ENCODE measurements at places on chromosomes 13 and 19. TPM values are rescaled to one million over a fixed set of nuclear protein-coding genes. Genes with fewer than 3 reads are reported as not detected.

- no peak overlapping the region for H3K4me3 ChIP-seq
- DNase-seq = no peak
- H3K27ac ChIP-seq = no peak overlapping the region
- H3K4me1 ChIP-seq = no peaks in the 10 kb centered on the region
Observed at GRCh38 chr19:710767-711166, 2.0 kb downstream of the PALM start.

- no peaks in the 10 kb centered on the region for H3K27me3 ChIP-seq
- H3K27ac ChIP-seq = no peak overlapping the region
- no peak overlapping the region for H3K4me3 ChIP-seq
Observed at GRCh38 chr13:65914716-65915115, 1315.4 kb downstream of the PCDH9 start.

DNA sequence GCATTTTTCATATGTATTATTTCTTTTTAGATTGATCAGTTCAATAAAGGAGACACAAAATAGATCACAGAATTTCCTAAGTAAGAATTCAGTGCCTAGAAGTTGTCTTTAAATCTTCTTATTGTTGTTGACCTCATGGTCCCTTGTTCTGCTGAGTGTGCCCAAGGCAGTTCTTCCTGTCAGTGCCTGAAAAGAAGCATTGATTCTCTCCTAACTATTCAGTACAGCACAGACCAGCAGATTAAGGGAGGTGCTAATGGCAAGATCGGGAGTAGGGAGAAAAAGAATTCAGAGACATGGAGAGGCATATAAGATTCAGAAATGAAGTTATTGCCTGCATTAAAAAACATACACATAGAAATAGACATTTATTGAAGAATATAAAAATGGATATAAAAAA is 180.5 kb upstream of the PCDH9 start:
- no peak overlapping the region for H3K27ac ChIP-seq
- H3K36me3 ChIP-seq = no peaks in the 10 kb centered on the region
- H3K4me3 ChIP-seq = no peak overlapping the region
- no peak for DNase-seq
- H3K4me1 ChIP-seq = no peaks in the 10 kb centered on the region
- H3K27me3 ChIP-seq = no peaks in the 10 kb centered on the region

GRCh38 chr19:45994456-45994997 is 740 bp upstream of the CCDC61 start:
- peak overlapping the region; percentile 6 for H3K27ac ChIP-seq
- peaks cover 13% of the 10 kb centered on the region for H3K4me1 ChIP-seq
- peak overlapping the region; percentile 89 for H3K4me3 ChIP-seq
- H3K27me3 ChIP-seq = no peaks in the 10 kb centered on the region
- DNase-seq = no peak

GRCh38 chr13:71772361-71772760 is 94.6 kb downstream of the DACH1 start:
- no peaks in the 10 kb centered on the region for H3K4me1 ChIP-seq
- DNase-seq = no peak
- no peak overlapping the region for H3K27ac ChIP-seq
- no peaks in the 10 kb centered on the region for H3K27me3 ChIP-seq

DNA sequence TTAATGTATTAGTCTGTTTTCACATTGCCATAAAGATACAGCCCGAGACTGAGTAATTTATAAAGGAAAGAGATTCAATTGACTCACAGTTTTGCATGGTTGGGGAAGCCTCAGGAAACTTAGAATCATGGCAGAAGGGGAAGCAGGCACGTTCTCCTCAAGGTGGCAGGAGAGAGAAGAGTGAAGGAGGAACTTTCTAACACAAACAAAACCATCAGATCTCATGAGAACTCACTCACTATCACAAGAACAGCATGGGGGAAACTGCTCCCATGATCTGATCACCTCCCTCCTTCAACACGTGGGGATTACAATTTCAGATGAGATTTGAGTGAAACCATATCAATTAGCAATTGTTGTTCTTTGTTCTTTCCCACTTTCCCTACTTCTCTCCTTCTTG is 689.0 kb upstream of the SLITRK1 start:
- H3K36me3 ChIP-seq = no peaks in the 10 kb centered on the region
- H3K4me3 ChIP-seq = no peak overlapping the region
- no peak overlapping the region for H3K27ac ChIP-seq
- DNase-seq = no peak
- H3K27me3 ChIP-seq = no peaks in the 10 kb centered on the region

- H3K27me3 ChIP-seq = no peaks in the 10 kb centered on the region
- H3K27ac ChIP-seq = no peak overlapping the region
- no peak overlapping the region for H3K4me3 ChIP-seq
- no peak for DNase-seq
- no peaks in the 10 kb centered on the region for H3K4me1 ChIP-seq
Observed at GRCh38 chr13:72384186-72384823, 343.1 kb downstream of the MZT1 start.

DNA sequence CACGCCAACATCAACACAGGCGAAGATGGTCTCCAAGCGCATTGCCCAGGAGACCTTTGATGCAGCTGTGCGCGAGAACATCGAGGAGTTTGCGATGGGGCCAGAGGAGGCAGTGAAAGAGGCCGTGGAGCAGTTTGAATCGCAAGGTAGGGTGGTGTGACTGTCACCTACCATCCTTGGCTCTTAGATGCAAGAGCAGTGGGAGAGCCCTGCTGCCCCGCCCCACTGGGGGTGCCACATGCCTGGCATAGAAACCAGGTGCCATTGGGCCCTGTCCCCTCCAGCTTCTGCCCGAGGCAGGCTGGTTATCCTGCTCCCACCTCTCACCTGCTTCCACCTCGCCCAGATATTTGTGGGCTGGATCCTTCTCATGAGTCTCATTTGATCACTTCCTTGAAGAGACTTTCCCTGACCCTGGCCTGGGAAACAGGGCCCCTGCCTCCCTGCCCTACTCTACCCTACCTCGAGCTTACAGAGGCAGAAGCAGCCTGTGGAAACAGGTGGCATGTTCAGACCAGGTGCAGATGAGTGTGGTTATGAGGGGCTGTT is 9.4 kb downstream of the ARMC6 start:
- DNase-seq = no peak
- H3K4me3 ChIP-seq = no peak overlapping the region
- peaks cover 7% of the 10 kb centered on the region for H3K36me3 ChIP-seq
- H3K4me1 ChIP-seq = peaks cover 17% of the 10 kb centered on the region
- H3K27me3 ChIP-seq = no peaks in the 10 kb centered on the region
- H3K27ac ChIP-seq = no peak overlapping the region

GRCh38 chr19:23394511-23394910 is 760 bp downstream of the ZNF91 start:
- H3K4me3 ChIP-seq = peak overlapping the region; percentile 92
- DNase-seq = peak; percentile 50
- peak overlapping the region; percentile 94 for H3K27ac ChIP-seq

GRCh38 chr19:29923653-29924052 is 18.4 kb upstream of the URI1 start:
- no peak overlapping the region for H3K27ac ChIP-seq
- no peak for DNase-seq
- H3K4me1 ChIP-seq = no peaks in the 10 kb centered on the region

DNA sequence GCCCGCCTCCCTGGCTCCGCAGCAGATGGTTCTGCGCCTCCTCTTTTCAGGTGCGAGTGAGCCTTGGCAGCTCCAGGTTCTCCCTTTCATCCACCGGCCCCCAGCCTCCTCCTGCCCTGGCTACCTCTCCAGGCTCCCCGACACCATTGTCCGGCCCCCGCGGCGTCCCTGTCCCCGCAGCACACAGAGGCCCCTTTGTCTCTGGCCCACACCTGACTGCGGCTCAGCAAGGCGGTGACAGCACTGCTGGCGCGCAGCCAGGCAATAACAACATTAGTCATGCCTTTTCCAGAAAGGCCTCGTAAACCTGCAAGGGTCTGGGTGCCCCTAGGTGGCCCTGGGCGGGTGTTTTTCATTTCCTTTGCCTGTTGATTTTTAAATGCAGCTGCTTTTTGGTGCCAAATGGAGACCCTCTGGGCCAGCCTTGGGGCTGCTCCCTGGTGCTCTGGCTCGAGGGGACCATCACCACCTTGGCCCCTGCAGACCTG is 73.2 kb upstream of the MEDAG start:
- H3K27me3 ChIP-seq = no peaks in the 10 kb centered on the region
- no peak for DNase-seq
- H3K36me3 ChIP-seq = no peaks in the 10 kb centered on the region
- no peak overlapping the region for H3K4me3 ChIP-seq
- no peak overlapping the region for H3K27ac ChIP-seq
- no peaks in the 10 kb centered on the region for H3K4me1 ChIP-seq

DNA sequence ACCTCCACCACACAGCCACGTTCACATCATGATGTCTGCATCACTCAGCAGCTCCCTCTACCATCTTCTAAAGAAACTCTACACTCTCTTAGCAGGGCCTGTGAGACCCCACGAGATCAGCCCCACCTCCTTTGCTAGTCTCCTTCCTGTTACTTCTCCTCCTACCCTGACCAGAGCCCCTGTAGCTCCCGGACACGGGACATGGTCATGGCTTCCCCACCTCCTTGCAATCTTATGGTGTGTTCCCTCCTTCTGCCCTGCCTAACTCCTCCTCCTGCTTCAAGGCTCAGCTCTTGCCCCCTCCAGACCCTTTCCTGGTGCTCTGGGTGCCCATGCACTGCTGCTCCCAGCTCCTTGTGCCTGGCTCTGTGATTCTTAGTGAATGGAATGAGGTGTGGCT is 8.1 kb upstream of the MRPS31 start:
- no peaks in the 10 kb centered on the region for H3K27me3 ChIP-seq
- no peak for DNase-seq
- H3K36me3 ChIP-seq = no peaks in the 10 kb centered on the region
- peaks cover 23% of the 10 kb centered on the region for H3K4me1 ChIP-seq
- no peak overlapping the region for H3K4me3 ChIP-seq
- H3K27ac ChIP-seq = no peak overlapping the region

GRCh38 chr13:54636231-54636630 is 1607.6 kb downstream of the OLFM4 start:
- no peak overlapping the region for H3K27ac ChIP-seq
- H3K4me3 ChIP-seq = no peak overlapping the region

GRCh38 chr19:35556025-35556590 is 7.3 kb downstream of the ATP4A start:
- no peaks in the 10 kb centered on the region for H3K36me3 ChIP-seq
- H3K27ac ChIP-seq = no peak overlapping the region
- H3K27me3 ChIP-seq = peaks cover 11% of the 10 kb centered on the region
- no peak overlapping the region for H3K4me3 ChIP-seq
- no peak for DNase-seq

- H3K4me1 ChIP-seq = no peaks in the 10 kb centered on the region
- H3K36me3 ChIP-seq = no peaks in the 10 kb centered on the region
- no peak for DNase-seq
- H3K4me3 ChIP-seq = no peak overlapping the region
- no peak overlapping the region for H3K27ac ChIP-seq
- no peaks in the 10 kb centered on the region for H3K27me3 ChIP-seq
Observed at GRCh38 chr13:95239283-95239682, 62.0 kb downstream of the ABCC4 start.

- H3K4me1 ChIP-seq = no peaks in the 10 kb centered on the region
- H3K27me3 ChIP-seq = no peaks in the 10 kb centered on the region
- no peaks in the 10 kb centered on the region for H3K36me3 ChIP-seq
Observed at GRCh38 chr13:33072759-33073158, 56.5 kb downstream of the KL start.

DNA sequence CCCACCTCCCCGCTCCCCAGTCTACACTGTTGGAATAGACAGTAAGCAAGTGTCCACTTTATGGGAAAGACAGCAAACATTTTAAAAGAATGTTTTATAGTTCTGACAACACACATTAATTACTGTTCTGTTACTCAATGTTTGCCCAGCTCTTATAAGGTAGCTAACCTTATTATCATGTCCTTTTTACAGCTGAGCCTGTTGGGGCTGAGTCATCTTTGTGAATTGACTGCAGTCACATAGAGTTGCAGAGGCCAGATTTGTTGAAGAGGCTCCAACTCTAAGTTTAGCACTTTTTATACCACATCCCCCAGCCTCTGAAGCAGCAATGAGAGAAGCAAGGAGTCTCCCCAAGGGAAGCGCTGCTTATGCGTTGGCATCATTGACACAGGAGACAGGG is 76.2 kb downstream of the C13orf42 start:
- no peak for DNase-seq
- H3K27me3 ChIP-seq = no peaks in the 10 kb centered on the region
- H3K36me3 ChIP-seq = no peaks in the 10 kb centered on the region
- no peaks in the 10 kb centered on the region for H3K4me1 ChIP-seq
- no peak overlapping the region for H3K27ac ChIP-seq

DNA sequence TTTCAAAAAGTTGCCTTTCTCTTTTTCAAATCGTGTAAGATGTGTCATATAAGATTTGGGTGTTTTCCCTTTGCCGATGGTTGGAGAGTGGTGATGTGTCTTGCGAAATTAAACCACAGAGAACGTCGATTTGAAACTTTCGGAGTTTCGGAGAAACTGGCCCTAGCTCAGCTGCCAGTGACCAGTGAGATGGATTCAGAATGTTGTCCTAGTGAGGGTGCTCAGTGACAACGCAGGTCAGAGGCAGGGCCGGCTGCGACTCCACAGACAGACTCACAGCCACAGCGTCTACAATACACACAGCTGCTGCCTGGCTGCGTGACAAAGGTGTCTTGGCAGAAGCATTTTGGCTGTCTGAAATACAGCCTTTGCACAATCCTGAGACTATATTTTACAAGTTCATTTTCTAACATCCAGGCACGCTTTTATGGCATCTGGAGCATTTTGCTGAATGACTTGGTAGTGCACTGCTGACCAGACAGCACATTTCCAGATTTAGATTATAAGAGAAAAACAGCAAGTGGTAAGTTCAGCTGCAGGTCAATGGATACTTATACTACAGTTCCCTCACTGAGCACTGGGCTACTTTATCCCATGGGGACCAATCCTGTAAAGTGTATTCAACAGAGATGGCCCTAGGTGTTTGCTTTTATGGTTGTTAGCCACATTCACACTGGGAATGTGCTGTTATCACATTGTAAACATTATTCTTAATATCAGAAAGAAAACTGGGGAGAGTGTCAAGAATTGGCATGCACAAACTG is 207.5 kb downstream of the KCNRG start:
- peaks cover 7% of the 10 kb centered on the region for H3K4me1 ChIP-seq
- no peaks in the 10 kb centered on the region for H3K36me3 ChIP-seq
- H3K27me3 ChIP-seq = no peaks in the 10 kb centered on the region
- no peak overlapping the region for H3K27ac ChIP-seq
- DNase-seq = no peak
- H3K4me3 ChIP-seq = peak overlapping the region; percentile 14

DNA sequence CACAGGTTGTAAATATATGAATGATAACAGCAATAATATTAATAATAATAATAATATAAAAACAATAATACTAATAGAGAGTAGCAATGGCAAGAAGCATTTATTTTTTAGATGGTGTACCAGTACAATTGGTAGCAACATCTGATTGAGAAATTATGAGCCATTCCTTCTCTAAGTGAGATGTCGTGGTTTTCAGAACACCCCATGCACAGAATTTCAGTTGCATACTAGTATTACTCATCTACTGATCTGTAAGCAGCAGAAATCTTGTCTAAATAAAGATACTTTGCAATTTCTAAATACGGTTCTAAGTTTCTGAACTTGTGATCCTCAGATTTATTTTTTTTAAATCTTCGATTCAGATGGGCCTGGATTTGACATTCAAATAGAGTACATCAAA is 788.0 kb upstream of the ATXN8OS start:
- no peaks in the 10 kb centered on the region for H3K27me3 ChIP-seq
- H3K4me1 ChIP-seq = no peaks in the 10 kb centered on the region
- H3K4me3 ChIP-seq = no peak overlapping the region
- no peak overlapping the region for H3K27ac ChIP-seq

AMER2 gene
- not detected for polyA plus RNA-seq

PEX11G gene
- 1.7 TPM for polyA plus RNA-seq

WDR87 gene
- not detected for polyA plus RNA-seq

BCKDHA gene
- 52.1 TPM for polyA plus RNA-seq

ZNF134 gene
- 14.3 TPM for polyA plus RNA-seq

ZNF726 gene
- polyA plus RNA-seq = 1.6 TPM

TEKTIP1 gene
- 0.38 TPM for polyA plus RNA-seq

STAP2 gene
- 1.8 TPM for polyA plus RNA-seq

MIA gene
- not detected for polyA plus RNA-seq

GPR12 gene
- polyA plus RNA-seq = not detected
